ENCODE measurements at places on chromosomes 16 and 17.

GRCh38 chr17:4233668-4234258, 30.0 kb downstream of the ANKFY1 start:
- DNase-seq = no peak

DNA sequence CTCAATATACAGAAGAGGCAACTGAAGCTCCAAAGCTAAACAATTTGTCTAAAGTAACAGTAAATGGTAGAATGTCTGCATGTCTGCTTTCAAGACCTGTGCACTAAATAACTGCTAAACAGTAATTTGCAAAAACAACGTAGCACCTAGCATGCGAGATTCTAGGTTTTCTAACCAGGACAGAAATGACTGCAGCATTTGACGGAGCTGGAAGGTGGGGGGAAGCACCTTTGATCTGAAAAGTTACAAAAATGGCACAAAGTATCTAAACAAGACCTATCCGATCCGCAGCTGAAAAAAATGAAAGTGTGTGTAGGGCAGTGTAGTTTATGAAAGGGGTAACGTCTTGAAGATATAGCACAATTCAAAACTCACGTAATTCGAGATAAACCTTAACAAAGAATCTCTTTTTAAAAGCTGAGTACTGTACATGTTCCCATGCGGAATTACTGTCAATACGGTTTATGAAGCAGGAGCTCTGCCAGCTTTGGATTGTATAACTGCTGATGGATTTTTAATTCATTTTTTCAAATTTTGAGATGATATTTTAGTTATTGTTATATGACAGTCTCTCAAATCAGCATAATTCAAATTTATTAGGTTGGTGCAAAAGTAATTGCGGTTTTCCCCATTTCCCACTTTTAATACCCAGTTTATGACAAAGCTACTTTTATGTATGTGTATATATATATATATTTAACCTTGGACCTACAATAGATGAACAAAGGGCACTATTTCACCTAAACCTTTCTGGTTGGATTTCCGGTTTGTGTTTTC, 1.2 kb upstream of the WIPI1 start:
- no peak for DNase-seq

DNA sequence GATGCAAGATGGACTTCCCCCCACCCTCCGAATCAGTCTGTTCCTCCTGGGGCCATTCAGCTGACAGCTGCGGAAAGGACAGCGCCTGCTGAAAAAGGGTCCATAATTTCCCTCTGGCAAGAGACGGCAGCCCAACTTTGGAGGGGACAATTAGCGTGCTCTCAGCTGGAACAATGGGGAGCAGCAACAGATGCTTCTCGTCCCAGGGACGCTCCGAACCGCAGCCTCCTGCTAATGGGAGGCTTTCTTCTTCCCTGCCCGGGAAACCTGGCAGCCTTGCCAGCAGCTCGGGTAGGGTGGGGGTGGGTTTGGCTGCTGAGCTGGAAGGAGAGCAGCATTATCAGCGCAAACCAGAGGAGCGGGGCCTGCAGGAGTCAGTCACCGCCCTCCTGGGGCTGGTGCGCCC, 500.0 kb upstream of the SALL1 start:
- DNase-seq = no peak

DNA sequence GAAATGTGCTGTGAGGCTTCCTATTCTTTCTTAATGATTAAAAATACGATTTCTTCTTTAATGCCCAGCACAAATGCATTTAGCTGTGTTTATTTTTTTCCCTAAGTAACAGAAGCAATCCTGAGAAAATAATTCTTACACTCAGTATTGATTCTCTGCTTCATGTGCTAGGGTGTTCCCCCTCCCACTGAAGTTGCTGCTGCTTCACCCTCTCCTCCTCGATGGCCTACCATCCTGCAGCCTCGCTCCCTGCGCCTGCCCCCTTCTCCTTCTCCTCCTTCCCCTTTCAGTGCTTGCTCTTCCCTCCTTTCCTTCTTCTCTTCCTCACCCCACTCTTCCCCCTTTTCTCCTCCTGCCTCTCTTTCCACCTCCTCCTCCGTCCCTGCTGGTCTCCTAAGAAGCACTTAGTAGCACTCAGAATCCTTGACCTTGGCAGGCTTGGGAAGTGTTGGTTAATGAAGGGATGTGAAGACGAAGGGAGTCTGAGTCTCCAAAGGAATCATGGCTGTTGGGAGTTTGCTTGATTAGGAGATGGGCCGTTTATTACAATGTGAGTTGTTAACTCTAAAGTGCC, 119.7 kb downstream of the RPTOR start:
- DNase-seq = peak; percentile 20

DNA sequence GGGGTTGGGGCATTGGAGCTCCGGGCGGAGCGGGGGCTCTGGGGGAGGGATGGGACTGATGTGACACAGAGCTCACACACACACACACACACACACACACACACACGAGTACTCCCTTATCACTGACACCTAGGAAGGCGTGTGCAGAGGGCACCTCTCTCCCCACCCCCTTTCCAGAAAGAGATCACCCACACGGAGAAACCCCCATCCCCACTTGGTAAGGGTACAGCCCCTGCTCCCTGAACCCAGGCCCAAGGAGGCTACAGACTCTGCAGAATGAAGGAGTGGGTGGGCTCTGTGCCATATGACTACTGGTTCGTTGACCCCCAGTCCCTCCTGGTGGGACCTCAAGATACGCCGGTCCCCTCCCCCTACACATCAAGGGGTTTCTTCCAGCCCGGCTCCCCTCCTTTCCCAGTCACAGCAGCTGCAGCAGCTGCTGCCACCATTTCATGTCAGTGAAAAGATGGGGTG, 8.7 kb upstream of the ARHGAP23 start:
- no peak for DNase-seq

GRCh38 chr17:6919158-6919557, 76.7 kb upstream of the ALOX12 start:
- no peak for DNase-seq

DNA sequence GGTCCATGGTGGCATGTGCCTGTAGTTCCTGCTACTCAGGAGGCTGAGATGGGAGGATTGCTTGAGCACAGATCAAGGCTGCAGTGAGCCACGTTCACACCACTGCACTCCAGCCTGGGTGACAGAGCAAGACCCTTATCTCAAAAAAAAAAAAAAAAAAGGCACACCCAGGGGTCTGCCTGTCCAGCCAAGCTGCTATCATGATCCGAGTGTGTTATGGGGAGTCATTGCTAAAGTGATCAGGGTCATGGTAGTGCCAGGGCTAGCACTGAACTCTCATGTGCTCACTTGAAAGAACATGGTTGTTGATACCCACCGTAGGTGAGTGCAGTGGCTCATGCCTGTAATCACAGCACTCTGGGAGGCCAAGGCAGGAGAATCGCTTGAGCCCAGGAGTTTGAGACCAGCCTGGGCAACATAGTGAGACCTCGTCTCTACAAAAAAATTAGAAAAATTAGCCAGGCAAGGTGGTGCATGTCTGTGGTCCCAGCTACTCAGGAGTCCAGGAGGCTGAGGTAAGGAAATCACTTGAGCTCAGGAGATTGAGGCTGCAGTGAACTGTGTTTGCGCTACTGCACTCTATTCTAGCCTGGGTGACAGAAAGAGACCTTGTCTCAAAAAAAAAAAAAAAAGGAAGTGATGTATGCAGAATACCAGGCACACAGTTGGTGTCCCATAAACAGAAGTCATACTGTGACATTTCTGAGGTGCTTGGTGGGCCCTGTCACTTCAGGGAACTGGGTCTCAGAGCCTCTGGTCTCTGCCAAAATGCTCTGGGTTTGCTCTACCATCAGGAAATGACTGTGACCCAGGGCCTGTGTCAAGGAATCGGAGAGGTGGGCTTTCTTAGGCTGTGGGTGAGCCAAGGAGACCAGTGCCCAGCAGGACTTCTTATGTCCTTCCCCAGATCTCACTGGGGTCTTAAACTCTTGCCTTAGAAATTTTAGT, 2.2 kb downstream of the PRM1 start:
- no peak for DNase-seq
